NB4 (cell line): ENCODE measurements at places on chromosomes 5 and 9.
A peak's percentile ranks its signal among the peaks of the same experiment; 100 is the strongest.

- DNase-seq = peak; percentile 51
Observed at GRCh38 chr5:151923866-151924476, 680 bp downstream of the GLRA1 start.

GRCh38 chr5:104513121-104513602 lies 950.6 kb upstream of the NUDT12 start:
- DNase-seq = no peak

DNA sequence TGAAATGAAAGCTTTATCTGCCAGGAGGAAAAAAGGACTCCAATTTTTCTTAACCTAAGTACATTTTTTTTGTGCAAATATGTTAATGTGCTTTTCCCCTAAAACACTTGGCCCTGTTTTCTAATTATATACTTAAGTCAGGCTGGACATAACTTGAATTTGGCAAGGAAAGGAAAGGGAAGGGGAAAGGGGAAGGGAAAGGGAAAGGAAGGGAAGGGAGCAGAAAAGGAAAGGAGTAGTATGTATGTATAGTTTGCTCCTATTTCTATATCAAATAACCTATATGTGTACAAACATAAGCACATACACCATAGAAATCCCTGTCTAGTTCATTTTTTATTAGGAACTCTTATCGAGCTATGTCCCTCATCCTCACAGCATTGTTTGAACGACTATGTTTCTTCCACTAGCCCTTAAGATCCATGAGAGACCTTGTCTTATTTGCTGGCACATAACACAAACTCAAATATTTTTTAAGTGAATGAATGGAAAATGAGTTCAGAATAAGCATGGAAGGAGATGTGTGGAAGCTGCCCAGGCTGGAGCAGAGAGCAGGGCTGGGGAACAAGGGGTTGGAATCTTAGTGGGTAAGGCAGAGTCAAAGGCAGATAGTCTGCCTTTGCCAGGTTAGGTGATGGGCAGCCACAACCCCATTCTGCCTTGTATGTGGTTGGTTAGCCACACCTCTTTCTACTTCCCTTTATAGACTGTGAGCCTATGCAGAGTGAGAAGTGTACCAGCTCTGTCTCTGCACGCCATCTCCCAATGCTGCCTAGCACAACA lies 70.0 kb downstream of the KLHL3 start:
- DNase-seq = peak; percentile 47

DNA sequence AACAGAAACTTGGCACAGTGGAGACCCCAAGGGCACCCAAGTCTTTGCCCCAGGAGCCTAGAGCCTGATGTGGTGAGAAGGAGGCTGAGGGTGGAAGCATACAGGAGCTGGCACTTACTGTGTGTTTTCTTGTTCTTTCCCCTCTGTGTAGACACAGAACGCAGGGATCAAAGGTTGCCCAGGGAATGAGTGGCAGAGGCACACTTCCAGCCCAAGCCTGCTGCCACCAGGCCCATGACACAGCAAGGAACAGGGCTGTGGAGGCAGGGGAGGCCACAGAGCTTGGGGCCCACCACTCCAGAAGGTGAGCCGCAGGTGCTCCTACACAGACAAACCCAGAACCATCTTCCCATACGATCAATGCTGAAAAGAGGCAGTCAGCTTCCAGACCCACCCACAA lies 73.9 kb upstream of the S1PR3 start:
- no peak for DNase-seq

DNA sequence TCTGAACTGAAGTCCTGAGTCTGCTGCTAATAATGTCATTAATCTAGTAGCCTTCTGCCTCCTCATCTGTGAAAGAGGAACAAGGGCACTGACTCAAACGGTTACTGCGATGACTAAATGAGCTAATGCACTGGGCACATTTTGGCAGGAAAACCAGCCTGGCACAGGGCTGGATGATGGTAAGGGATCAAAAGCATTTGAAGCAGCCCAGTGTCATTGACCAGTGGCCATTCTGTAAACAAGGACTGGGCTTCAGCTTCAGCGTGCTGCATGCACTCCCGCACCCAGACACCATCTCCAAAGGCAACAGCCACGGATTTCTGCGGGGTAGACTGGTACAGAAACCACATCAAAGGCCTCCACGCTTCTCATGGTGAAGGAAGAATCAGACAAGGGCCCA lies 8.0 kb downstream of the GCNT4 start:
- DNase-seq = peak; percentile 17

GRCh38 chr9:129146441-129146941 lies 31.6 kb downstream of the IER5L start:
- DNase-seq = no peak

DNA sequence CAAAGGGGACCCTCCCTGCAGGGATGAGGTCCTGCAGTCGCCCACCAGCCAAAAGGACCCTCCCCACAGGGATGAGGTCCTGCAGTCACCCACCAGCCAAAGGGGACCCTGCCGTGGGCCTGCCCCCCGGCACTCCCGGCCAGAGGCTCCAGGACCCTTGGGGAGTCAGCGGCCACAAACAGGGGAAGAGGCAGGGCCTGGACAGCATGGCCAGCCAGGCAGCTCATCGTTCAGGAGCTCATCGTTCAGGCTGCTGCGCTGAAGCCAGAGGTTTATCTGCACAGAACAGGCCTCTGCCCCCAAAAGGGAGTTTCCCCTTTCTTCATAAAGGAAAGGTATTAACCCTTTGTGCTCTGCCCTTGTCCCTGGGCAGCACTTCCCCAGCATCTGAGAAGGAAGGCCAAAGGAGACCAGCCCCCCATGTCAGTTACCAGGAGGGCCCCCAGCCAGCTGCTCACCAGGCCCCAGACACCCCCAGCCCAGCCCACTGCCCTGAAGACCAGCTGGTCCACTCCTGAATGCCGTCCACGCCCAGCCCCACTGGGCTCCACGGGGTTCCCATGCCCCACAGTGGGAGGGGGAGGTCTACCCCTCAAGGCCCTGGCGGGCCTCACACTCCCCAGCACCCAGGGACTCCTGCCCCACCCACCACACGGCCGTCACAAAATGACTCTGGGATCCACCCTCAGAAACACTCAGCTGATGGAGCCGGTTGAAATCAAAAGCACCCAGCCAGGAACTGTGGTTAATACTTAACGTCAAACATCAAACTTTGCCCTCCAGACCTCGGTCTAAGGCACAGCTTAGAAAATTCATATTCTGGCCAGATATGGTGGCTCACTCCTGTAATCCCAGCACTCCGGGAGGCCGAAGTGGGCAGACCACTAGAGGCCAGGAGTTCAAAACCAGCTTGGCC lies 6.3 kb downstream of the SLC12A7 start:
- DNase-seq = peak; percentile 71

DNA sequence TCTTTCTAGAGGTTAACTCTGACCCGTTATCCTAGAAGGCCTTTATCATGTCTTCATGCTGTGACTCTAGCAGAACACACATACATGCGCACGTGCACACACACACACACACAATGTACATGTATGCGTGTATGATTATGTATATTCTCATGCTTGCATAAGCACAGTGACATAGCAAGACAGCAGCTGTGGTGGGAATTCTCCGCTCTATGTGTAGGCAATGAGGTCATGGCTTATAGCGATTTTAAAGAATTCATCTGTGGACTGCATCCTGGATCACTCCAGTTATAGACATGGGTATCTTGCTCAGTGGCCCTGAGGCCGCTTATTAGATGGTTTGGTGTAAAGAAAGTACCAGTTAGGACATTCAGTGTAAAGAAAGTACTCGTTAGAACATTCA lies 106.2 kb downstream of the FBXL7 start:
- DNase-seq = no peak

- DNase-seq = no peak
Observed at GRCh38 chr5:90833753-90834152, 275.2 kb downstream of the ADGRV1 start.

DNA sequence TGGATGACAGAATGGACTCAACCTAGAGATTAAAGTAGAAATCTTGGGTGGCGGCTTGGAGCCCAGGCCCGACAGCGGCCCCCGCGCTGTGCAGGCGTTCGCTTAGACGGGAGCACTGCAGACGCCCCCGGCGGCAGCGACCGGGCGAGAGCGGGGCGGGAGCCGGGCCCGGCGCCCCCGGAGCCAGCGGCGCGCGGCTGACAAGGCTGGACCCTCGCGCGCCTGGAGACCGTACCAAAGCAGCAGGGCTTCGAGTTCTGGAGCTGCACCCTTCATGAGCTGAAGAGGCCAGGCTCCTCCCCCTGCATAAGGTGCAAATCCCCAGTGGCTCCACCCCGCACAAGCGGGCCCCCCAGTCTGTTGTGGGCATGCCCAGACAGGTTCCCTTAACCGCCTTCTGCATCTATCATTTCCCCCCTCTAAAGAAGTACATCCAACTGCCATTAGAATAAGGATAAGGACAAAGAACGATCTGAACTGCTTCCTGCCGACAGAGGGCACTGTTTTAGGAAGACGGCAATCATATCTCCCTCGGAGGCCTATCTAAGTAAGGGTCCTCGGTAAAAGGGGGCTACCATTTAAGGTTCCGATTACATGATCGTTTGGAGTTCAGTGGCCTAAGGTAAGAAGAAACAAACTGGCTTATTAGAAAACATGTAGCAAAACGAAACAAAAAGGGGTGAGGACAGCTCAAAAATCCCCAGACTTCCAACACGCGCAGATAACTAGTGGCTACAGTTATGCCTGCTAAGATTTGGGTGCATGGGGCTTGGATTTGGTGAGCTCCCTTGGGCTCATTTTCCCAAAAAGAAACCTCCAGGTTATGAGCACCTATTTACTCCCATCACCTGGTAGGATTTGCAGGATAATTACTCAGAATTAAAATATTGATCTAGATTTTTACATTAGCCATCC lies 66.3 kb downstream of the RGMB start:
- DNase-seq = peak; percentile 4
